Fibroblast of mammary gland (primary cell): ENCODE measurements at places on chromosomes 13 and 19.

GRCh38 chr19:16571283-16571682 lies 932 bp downstream of the SLC35E1 start:
- peak; percentile 75 for DNase-seq

GRCh38 chr19:1027650-1028061 lies 1.2 kb downstream of the CNN2 start:
- no peak for DNase-seq

GRCh38 chr13:96781141-96781540 lies 213.1 kb downstream of the OXGR1 start:
- no peak for DNase-seq

DNA sequence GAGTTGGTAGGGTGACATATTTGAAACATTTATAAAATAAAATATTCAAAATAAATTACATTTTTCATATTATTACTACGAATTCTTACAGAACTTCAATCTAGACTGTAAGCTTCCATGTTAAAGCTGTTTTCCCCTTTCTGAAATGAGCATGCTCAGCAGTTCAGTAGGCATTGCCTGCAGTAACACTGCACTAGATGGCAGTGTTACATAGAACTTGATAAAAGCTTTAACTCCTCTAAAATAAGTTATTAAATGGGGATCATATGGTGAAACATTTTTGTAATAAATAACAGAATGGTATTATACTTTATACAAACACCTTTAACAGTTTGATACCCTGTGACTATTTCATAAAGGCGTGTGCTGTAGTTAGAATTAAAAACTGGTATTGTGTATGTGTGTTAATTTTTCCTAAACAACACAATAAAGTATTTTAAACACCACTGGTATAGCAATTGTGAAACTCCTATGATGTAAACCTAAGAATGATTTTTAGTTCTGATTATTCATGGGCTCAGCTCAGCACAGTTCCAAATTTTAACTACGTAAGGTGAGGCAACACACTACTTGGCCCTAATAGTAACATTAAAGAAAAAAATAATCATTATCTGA lies 11.6 kb upstream of the GPR18 start:
- peak; percentile 77 for DNase-seq

- peak; percentile 81 for DNase-seq
Observed at GRCh38 chr19:44640518-44640917, 3.2 kb upstream of the PVR start.

- no peak for DNase-seq
Observed at GRCh38 chr19:58498316-58499020, 13.3 kb downstream of the SLC27A5 start.

- DNase-seq: no peak
Observed at GRCh38 chr13:19519049-19519448, 42.3 kb downstream of the TPTE2 start.

- no peak for DNase-seq
Observed at GRCh38 chr19:5954293-5954692, 23.6 kb downstream of the RANBP3 start.

GRCh38 chr19:13557756-13558398 lies 51.6 kb upstream of the CACNA1A start:
- DNase-seq: no peak

- peak; percentile 64 for DNase-seq
Observed at GRCh38 chr13:44397766-44398223, 24.2 kb downstream of the SERP2 start.

- no peak for DNase-seq
Observed at GRCh38 chr13:32802159-32802558, 214.1 kb upstream of the KL start.

DNA sequence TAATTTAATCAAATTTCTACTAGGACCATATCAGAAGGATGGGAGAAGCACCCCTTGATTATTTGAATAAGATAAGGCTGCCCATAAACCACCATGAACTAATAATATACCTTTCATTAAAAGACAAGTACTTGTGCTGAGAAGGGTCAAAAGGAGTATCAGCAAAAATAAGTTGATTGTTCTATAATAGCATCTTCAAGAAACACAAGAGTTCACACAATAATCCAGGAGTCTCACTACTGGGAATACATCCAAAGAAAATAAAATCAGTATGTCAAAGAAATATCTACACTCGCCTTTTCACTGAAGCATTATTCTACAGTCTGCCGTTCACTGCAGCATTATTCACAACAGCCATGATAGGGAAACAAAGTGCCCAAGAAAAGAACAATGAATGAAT lies 1310.1 kb upstream of the PCDH9 start:
- DNase-seq: no peak

DNA sequence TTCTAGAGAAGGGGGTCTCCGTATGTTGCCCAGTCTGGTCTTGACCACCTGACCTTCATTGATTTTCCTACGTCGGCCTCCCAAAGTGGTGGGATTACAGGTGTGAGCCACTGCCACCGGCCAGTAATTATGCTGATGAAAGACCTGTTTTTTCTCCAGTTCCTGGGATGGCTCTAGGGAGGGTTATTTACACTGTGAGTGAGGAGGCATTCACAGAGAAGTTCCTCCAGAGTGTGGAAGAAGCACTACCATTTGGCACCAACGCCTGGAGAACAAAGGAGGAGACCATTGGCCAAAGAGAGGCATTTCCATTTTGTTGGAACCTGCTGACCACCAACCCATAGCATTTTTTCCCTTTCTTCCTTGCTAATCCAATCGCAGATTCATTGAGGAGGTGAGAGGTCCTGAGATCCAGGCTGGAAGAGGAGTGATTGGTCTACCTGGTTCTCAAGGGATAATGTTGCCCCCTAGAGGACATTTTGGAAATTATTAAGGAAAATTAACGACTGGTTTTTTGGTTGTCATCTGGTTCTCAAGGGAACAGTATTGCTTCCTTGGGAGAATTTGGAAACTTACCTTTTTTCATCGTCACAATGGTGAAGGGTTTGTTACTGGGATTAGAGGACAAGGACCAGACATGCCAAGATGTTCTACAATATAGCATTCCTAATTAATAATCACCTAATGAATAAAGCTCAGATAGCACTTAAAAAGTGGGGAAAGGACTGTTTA lies 5.5 kb upstream of the SAE1 start:
- DNase-seq: peak; percentile 83

DNA sequence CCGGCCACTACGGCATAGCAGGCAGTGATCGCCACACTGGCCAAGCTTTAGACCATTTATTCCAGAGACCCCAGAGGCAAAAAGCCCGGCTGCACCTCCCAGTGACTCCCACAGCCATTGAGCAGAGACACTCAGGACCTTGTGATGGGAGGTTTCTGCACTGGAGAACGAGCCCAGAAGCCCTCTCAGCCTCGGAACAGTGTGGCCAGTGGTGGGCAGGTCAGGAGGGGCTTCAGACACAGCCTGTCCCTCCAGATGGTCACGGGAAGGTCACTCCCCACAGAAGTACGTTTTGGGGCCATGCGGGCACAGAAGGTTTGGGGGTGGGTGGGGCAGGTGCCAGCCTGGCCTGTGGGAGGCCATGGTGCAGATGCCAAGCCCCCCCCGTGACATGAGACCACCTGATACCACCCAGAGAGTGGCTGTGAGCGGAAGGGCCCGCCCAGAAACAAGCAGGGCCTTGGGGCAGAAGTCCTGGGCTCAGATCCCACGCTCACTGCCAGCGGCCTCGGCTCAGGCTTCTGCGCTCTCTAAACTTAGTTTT lies 599 bp upstream of the F10 start:
- no peak for DNase-seq

DNA sequence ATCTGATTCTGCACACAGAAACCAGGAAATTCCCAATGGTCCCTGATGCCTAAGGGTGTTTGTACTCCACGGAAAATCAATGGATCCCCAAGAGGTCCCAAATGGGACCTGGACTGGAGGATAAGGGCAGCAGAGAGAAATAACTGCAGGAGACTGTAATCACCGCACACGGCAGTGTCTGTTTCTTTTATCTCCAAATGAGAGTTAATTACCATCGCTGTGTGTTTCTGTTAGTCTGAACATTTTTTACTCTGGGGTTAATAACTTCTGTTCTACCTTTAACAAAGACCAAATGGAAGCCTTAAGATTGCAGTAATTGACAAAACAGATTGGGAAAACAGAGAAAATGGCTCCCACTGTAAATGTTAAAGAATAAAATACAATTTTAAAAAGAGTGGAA lies 320.9 kb downstream of the DCLK1 start:
- no peak for DNase-seq

GRCh38 chr13:106490569-106491321 lies 44.7 kb downstream of the EFNB2 start:
- DNase-seq: no peak

- DNase-seq: peak; percentile 43
Observed at GRCh38 chr19:37763488-37763887, 15.9 kb downstream of the ZNF573 start.
